GM12865 (cell line): ENCODE measurements at places on chromosomes 7 and 10.

- DNase-seq = no peak
Observed at GRCh38 chr10:103510046-103510685, 16.7 kb downstream of the NEURL1 start.

DNA sequence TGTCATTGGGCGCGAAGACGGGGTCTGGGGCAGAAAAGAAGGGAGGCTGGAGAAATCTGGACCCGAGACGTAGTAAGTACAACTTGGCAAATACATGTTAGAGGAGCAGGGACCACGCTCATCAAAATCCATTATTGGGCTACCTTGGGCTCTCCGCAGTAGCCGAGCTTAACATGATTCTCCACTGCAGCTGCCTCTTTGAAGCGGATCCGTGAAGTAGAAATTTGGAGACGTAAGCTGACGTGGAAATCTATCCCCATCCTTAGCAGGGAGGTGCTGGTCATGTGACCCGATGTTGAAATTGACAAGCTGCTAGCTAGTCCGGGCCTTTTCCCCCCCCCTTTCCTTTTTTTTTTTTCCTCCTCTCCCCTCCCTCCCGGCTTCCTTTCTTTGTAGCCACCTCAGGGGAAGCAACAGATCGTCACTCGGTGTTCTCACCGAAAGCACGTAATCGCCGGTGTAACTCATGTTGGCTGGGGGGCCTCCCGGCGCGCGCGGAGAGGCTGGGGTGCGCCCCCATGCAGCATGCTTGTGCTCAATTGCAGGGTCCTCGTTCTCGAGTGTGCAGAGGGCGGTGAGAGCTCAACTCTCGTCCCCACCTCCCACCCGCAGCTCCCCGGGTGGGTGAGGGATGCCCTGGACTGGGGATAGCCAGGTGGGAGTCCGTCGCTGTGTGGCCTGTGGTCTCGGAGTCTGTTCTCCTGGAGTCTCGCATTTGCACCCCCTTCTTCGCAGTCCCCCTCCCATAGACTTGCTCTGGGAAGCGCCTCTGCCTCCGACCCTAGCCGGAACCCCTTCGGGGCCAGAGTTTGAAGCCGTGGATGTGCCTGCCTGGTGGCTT is at the start of gene HOXA11:
TSS of gene HOXA11 (minus strand) at position 220 of the 841 bp plus-strand sequence. CDS start at position 132, 88 bp downstream.
- no peak for DNase-seq

DNA sequence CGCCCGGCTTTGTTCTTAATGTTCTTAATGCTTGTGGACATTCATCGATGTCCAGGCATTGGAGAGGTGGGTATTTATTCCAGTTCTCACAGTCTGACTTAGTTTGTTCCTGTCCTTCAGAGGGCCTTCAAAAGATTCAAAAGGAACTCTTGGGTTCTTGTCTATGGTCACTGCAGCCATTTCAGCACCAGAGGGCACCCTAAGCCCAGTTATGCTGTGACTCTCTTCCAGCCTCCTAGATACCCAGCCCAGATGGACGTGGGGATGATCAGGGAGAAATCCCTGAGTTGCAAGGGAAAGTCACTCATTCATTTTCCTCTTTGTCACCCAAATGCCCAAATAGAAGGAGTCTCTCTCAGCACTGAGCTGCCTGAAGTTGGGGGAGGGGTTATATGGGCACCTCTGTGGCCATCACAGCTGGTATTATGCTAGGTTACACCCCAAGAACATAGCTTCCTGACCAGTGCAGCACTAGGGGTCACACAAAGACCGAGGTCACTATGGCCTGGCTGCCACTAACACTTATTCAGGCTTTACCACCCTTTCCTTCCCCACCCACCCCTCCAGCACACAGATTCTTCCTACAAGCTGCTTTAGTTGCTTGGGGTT is 26.5 kb upstream of the CCDC126 start:
- DNase-seq = peak; percentile 85

- DNase-seq = no peak
Observed at GRCh38 chr7:128879461-128879938, 16.8 kb downstream of the ATP6V1F start.

DNA sequence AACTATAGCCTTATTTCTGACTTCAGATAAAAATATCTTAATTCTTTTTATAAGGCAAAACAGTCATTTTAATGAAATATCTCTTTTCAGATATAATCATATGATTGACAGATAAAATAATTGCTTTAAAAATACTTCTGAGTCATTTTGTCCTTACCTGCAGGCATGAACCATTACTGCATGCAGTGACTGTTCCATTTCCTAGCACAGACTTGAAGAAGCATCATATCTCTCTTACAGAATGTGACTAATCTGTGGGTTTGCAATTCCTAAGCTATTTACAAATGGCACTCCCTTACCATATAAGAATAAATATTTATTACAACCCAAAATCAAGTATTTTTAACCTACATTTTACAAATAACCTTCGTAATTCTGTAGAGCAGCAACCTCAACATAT is 120.7 kb downstream of the SRPK2 start:
- DNase-seq = peak; percentile 28

- DNase-seq = peak; percentile 46
Observed at GRCh38 chr7:30062587-30062986, 34.4 kb downstream of the PLEKHA8 start.

DNA sequence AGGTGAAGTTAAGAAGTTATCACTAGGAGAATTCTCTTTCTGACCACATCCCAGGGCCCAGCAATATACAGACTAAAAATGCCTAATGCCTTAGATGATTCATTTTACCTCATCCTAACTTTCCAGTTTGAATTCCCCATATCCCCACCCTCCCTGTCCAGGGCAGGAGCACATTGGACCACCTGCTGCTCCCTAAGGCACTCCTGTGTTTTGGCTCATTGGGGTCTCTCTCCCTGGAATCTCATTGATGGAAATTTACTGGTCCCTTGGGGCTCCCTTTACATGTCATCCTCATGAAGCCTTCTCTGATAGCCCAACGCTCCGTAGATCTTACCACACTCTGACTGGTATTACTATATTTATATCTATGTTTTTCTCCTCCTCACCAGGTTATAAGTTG is 2.7 kb downstream of the IL2RA start:
- no peak for DNase-seq

DNA sequence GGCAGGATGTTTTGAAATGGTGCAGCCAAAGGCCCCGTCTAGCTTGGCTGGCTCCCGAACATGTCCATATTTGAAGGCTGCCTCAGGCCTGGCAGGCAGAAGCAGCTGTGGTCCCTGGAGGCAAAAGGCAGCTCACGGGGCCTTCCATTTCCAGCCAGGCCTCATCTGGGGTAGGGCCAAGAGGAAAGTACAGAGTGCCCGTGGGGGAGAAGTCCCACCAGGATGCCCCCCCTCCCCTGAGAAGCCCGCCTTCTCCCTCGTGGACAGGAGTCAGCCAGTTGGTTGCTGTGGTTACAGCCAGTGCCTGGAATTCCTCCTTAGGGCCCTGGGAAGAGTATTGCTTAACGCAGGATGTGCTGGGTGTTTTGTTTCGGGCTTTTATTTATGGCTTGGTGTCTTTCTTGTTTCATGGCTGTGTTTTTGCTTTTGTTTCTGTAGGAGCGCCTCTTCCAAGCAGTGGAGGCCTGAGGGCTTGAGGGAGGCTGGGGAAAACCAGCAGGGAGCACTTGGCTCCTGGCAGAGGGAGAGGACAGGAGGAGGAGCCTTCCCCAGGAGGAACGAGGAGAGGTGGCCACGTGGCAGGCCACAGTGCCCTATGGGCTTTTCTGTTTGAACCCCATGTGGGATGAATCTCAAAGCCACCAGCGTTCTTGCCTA is 45.4 kb downstream of the CHST3 start:
- no peak for DNase-seq
